GF-D8 (cell line): ENCODE measurements at places on chromosomes 4 and X.
A peak's percentile ranks its signal among the peaks of the same experiment; 100 is the strongest.

GRCh38 chr4:79492148-79492547 is 84.1 kb upstream of the GK2 start:
- DNase-seq = no peak

DNA sequence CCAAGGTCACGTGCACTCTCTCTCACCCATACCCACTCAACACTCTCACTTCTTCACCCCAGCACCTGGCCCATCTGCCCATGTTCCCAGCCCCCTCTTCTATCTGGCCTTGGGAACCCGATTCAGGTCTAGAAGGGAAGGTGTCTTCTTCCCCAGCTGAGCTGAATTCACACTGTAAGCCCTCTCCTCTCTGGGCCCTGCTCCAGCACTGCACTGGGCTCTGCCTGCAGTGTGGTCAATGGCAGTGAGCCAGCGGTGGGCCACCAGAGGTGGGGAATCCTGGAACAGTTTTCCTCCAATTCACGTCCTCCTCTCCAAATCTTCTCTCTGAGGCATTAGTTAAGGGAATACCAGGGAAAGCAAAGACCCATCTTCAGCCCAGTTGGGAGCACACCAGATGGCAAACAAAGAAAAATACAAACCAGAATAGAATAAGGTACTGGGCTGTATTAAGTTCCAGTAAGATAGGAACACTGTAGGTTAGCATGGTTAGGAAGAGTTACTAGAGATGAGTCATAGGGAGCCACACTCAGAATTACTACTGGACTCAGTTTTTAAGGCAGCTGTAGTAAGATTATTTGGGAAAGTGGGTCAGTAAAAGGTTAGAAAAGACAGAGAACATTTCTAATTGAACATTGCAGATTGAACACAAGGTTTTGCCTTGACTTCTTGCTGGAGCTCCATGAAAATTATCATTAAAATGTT is 5.0 kb downstream of the AWAT2 start:
- no peak for DNase-seq

DNA sequence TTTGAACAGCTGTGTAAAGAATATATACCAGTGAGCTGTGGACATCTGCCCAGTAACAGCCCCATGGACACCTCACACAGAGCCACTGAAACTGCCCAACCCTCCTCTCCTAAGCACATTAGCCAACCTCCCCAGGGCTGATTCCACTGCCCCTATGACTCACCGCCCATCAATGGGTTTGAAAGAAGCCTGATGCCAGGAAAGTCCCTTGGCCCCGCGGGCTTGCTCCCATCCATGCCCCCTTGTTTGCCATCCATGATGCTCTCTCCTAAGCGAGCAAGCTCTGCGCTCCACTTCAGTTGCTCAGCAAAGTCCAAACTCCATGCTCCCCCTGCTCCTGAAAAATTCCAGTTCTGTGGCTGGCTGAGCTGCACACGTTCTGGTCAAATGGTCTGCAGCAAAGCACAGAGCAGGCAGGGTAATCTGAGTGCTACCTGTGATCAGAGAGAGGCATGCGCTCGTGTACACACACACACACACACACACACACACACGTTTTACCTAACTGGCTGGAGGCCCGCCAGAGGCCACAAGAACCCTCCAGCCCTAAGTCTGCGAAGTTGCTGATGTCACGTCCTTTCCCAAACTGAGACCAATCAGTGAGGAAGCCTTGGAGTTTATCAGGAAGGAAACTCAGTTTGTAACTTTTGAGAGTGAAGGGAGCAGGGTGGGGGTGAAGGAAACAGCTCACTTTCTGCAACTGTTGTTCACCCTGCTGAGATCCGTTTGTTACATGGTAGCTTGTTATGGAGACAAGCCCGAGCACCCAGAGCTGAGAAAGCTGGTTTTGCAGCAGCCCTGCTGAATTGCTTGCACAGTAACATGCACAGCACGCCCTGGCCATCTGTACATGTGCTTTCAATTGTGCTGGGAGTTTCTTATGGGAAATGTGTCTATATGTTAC is at the start of gene ASB9:
Gene ASB9 (minus strand): TSS at position 466 of the 904 bp plus-strand sequence. CDS start 209 bp downstream, at position 257.
- peak; percentile 23 for DNase-seq

DNA sequence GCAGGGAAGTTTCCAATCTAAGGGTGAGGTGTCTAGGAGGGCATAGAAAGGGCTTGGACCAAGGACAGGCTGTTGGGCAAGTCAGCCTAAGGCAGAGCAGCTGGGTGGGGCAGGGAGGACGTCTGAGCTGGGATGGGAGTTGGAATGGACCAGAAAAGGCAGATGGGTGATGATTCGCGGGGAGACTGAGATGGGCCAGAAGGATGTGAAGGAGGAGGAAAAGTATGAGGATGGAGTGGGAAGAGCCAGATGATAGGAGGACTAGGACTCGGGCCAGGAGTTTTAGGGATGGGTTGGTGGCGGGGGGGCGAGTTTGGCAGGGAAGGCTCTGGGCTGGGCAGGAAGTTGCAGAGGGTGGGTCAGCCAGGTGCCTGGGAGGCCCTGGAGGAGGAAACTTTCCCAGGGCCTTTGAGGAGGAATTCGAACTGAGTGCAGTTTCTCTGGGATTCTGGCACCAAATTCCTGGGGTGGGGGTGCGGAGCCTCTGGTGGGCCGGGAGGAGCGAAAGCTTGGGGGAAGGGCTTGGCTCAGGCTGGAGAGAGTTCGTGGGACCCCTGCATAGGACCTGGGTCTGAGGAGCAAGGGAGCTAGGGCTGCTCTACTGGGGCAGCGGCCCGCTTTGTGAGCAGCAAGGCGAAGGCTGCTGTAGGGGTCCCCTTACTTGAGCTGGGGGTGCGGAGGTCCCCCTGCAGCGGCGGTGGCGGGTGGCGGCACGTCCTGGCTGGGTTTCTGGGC is 8.7 kb upstream of the TIMP1 start:
- no peak for DNase-seq

DNA sequence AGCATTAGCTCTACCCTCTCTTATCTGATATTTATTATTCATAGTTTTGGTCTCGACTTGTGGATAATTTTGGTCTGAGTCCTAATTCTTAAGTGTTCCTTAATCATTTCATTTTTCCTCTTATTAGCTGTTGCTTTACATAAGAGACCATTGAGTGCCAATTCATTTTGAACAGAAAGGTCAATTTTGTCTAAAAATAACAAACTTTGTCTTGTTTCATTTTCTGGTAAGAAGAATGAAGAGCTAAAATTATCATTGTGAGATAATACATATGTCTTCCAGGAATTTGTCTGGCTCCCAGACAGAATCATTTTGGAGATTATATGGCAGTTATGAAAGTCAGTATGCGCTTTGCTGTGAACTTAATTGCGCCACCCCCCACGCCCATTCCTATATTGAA is 1471.8 kb downstream of the PCDH7 start:
- DNase-seq = no peak

- no peak for DNase-seq
Observed at GRCh38 chr4:57658188-57658587, 548.0 kb upstream of the IGFBP7 start.

GRCh38 chr4:8239661-8240060 is 29.9 kb upstream of the HTRA3 start:
- no peak for DNase-seq

- DNase-seq = no peak
Observed at GRCh38 chrX:68872171-68872570, 43.4 kb downstream of the EFNB1 start.

DNA sequence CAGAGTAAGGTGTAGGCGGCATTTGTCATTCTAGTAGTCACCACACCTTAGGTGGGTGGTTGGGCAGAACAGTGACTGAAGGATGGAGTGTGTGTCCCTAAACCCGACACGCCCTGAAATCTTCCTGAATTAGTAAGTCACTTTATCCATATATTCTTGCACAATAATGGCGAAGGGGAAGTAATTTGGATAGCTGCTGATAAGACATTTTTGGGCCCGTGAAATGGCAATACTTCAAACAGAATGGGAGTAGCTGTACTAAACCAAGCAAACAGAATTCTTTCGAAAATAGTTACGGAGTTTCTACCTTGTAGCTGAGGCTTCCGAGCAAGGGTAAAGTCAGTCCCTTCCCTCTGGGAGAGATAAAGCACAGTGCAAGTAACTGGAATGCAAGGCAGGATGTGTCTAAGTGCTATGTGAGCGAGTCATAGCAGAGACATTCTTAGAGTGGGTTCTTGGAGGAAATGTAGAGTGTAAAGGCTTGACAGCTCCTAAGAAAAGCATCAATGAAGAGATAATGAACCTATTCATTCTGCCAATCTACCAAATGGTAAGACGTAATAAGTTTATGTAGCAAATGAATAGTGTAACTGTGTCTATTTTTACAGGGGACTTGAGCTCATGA is 72.8 kb downstream of the CLCN5 start:
- no peak for DNase-seq

DNA sequence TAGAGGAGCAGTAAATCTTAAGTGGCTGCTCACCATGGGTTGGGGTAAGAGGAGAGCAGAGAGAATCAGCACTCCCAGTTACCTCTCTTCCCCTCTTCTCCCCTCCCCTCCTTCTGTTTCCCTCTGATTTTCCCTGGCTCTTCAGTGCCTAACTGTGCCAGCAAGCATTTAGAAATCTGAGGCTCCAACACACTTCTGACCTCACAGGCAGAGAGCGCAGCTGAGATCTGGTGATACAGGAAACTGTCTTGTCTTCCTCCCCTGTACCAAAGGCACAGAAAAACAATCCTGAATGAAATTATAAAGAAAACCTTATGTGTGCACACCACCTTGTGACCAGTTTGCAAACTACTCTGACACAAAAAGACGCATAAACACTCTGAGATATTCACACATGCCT is 82.4 kb upstream of the SMIM10 start:
- no peak for DNase-seq

- no peak for DNase-seq
Observed at GRCh38 chrX:119647552-119648420, 41.6 kb upstream of the NKRF start.

DNA sequence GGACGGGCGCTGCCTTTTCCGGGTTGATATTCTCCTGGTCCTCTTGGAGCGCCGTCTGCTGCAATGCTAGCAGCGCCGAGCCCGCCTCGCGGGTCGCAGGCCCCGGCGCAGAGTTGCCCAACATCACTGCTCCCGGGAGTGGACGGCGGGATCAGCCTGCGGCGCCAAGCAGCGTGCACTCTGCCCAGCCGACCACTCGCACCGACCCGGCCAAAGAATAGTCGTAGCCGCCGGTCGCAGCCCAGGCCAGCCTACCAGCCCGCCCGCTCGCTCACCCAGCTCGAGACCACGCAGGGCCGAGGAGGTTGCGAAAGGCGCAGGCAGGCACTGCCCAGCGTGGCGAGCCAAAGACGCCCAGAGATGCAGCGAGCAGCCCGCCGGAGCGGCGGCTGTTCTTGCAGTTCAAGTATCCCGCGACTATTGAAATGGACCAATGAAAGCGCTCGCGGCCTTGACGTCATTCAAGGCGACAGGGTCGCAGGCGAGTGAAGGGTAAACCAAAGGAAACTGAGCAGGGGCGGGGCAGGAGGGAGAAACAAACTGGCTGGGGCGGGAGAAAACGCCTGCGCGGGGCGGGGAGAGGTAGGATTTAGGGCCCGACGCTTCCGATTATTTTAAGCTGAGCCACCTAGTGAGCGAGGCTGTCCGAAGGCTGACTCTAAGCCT is at the start of gene CCNA2:
Gene CCNA2 (minus strand): TSS at position 379 of the 666 bp plus-strand sequence. CDS start 255 bp downstream, at position 124.
- peak; percentile 88 for DNase-seq

DNA sequence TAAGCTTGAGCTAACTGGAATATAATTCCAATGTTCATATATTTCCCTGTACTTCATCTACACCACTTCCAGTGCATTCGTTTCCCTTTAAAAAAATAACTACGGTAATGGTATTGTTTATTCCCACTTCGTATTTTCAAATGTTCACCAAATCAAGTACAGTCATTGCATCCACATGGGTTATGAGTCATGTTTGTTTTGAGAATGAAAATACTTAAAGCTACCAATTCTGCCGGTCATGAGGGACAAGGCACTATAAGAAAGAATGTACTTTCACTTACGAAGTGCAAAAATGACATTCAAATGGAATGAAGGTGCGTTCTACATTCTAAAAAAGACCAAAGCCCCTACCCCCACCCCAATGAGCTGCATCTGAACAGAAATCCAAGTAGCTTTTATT is 174.4 kb upstream of the FGF13 start:
- DNase-seq = no peak

DNA sequence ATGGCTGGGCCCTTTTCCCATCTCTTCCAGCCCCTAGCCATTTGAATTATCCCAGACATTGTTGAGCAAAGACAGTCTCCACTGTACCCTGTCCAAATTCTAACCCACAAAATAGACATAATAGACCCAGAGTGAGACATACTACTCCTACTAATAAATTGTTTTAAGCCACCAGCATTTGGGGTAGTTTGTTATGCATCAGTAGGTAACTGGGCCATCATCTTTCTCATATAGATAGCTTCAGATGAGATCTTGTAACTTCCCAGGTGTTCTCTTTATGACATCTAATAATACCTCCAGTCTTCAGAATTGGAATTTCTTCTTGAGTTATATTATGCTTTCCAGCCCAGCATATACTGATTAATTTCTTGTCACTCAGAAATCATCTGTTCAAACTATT is 117.2 kb upstream of the OTUD4 start:
- no peak for DNase-seq

DNA sequence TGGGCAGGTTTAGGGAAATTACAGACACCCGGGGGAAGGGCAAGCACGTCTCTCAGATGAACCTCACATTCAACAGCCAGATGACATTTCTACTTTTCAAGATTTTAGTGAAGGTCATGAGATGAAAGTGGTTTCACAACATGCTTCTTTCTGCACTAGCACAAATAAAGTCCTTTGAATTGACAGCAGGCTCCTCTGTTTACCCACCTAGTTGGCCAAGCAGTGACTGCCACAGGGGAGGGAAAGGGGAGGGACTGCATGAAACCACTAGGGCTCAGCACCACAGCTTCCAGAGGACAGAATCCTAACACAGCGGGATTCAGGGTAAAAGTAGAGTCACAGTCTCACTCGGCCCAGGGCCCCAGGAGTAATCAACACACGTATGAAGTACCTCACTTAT is 6.2 kb downstream of the RAB40A start:
- no peak for DNase-seq

- no peak for DNase-seq
Observed at GRCh38 chr4:121252224-121252806, 88.2 kb upstream of the TNIP3 start.

- no peak for DNase-seq
Observed at GRCh38 chr4:149140841-149141240, 674.8 kb downstream of the IQCM start.

GRCh38 chrX:120456973-120457372 is 12.1 kb downstream of the LAMP2 start:
- peak; percentile 73 for DNase-seq

DNA sequence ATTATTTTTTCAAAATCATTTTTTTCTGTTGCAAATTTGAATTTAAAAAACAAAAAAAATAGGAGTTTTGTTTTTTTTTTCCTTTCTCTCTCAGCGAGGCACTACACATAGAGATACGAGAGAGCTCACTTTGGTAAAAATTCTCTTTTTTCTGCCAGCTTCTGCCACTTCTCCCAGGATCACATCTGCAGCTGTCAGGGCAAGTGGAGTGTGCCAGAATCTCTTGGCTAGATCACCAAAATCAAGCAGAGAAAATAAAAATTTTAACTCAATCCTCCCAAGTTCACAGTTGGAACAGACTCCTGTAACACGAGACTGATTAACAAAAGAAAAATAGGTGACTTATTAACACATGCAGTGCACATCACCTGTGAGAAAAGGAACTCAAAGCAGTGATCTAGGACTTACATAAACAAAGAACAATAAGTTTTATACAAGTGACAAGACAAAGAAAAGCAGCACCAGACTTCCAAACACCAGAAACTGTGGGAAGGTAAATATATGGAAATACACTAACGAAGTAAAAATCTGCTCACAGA is 213.2 kb upstream of the ZFP42 start:
- no peak for DNase-seq

GRCh38 chrX:37844622-37845021 is 2.7 kb downstream of the DYNLT3 start:
- no peak for DNase-seq
